ENCODE measurements at places on chromosomes 12 and 14.

DNA sequence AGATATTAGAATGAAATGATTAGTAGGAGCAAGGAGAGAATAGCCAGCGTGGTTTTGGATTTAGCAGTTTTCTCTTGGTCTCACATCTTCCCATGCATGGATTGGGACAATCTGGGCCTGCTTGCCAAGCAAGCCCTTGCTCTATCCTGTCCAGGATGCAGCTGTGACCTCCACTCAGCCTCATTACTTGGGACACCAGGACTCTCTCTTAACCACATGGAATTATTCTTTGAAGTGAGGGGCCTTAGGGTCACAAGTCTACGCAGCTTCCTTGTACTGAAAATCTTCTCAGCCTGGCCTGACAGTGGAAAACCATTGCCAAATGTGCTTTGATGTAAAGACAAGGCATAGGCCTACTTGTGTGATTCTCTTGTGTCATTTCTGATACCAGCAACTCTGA, 28.0 kb upstream of the DCN start:
- DNase-seq: no peak

- no peak for DNase-seq
Measured at GRCh38 chr14:81298911-81299310, 78.2 kb upstream of the GTF2A1 start.

DNA sequence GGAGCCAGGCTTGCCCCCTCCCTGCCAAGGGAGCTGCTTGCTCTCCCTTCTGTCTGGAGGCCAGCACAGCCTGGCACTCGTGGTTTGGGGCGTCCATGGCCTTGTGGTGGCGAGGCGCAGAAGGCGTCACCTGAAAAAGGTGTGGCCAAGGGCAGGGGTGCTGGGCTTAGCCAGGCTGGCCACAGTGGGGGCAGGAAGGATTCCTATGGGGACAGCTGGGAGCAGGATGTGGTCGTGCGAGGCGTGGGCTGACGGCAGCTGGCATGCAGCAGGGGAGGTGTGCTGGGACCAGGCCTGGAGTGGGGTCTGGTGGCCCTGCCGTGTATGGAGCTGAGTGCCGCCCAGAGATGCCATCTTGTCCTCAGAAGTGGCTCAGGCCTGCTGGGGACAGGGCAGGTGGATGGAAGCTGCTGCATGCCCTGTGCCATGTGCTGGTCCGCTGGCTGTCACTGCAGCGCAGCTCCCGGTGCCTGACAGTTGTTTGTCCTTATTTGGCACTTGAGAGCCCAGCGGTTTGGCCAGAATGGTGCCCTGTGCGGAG, 30.0 kb downstream of the SH2B3 start:
- DNase-seq: no peak

DNA sequence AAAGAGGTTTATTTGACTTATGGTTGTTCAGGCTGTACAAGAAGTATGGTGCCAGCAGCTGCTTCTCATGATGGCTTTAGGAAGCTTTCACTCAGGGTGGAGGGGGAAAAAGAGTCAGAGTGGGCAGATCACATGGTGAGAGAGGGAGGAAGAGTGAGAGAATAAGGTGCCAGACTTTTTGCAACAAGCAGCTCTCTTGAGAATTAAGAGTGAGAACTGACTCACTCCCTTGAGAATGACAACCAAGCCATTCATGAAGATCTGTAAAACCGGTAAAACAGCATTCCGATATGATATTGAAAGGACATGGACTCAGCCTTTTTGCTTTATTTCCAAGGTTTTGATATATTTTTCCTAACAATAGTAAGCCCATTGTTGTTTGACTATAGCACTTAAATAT, 501.2 kb downstream of the GALC start:
- DNase-seq: no peak

- no peak for DNase-seq
Measured at GRCh38 chr12:98918176-98918863, 273.2 kb downstream of the APAF1 start.

DNA sequence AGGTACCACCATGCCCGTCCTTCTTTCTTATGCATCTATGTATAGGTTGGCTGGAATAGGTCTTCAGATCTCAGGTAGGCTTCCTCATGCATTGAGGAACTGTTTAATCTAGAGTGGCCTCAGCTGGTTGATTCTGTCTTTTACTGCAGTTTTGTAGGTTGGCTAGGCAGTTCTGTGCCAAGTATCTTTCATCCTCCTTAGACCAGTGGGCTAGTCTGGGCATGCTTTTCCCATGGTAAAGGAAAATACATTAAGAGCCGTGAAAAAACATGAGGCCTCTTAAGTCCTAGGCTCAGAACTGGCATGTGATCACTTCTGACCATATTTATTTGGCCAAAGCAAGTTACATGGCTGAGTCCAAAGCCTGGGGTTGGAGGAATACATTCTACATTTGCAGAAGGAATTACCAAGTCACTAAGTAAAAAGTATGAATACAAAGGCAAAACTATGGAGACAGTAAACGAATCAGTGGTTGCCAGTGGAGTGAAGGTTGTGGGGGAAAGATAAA, 137.3 kb downstream of the WIF1 start:
- DNase-seq: no peak

GRCh38 chr12:55722948-55723347, 2.8 kb downstream of the RDH5 start:
- no peak for DNase-seq

DNA sequence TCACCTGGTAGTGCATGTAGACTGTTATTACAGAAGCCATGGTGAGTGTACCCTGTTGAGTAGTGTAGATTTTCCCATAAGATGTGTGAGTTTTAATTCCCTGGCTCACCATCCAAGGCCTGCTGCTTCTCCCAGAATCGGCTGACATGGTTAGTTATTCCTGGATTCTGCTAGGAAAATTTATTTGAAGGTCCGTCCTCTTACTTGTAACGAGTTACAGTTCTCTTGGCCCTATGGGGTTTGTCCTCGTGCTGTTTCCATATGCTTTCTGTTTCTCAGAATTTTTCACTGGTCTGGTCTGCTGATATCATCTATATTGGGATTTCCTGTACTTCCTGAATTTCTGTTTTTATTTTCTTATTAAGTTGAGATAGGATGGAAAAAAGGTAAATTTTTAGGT, 423.3 kb upstream of the RGS6 start:
- no peak for DNase-seq

- DNase-seq: no peak
Measured at GRCh38 chr12:108645686-108646599, 12.2 kb upstream of the SELPLG start.

GRCh38 chr14:80136358-80136757, 74.9 kb downstream of the DIO2 start:
- no peak for DNase-seq

- no peak for DNase-seq
Measured at GRCh38 chr12:72330301-72330700, 58.1 kb downstream of the TRHDE start.

GRCh38 chr12:72236071-72236705, 36.0 kb upstream of the TRHDE start:
- DNase-seq: no peak

DNA sequence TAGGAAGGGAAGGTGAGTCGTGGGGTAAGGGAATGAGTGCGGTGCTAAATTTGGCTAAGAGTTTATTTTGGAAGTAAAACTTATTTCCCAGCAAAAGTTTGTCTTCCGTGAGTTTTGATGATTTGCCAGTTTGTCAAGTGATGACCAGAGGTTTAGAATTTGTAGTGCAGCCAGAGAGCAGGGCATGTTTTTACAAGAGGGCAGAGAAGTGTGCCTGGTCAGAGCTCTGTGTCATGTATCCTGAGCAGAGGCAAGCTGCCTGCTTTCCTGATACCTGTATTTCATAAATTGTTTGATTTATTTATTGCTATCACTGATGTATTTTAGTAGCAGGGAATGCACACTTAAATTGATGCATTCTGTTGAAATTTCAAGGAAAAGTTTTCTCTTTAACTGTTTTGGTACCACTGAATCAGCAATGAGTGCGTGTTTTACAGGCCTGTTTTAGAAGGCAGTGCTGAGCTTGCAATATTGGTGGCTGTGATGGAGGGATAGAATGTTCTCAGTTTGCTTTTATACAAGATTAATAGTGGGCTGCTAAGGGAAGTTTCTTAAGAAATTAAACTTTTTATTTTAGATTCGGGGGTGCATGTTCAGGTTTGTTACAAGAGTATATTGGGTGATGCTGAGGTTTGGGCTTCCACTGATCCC, 19.7 kb upstream of the RD3L start:
- no peak for DNase-seq

- DNase-seq: no peak
Measured at GRCh38 chr12:29807129-29807528, 23.4 kb upstream of the TMTC1 start.

- no peak for DNase-seq
Measured at GRCh38 chr12:1591543-1591942, 2.8 kb downstream of the FBXL14 start.

GRCh38 chr12:64882687-64883086, 58.2 kb downstream of the TBC1D30 start:
- no peak for DNase-seq

DNA sequence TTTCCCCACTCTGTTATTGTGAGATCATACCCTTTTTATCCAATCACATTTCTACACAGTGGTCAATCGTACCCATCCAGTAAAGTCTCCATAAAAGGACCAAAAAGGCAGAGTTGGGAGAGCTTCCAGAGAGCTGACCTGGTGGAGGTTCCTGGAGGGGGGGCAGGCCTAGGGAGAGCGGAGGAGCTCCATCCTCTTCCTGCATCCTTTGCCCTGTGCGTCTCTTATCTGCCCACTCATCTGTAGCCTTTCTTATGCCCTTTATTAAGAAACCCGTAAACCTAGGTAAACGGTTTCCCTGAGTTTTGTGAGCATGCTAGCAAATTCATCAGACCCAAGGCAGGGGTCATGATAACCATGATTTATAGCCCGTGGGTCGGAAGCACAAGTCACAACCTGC, 26.2 kb downstream of the EVL start:
- no peak for DNase-seq

DNA sequence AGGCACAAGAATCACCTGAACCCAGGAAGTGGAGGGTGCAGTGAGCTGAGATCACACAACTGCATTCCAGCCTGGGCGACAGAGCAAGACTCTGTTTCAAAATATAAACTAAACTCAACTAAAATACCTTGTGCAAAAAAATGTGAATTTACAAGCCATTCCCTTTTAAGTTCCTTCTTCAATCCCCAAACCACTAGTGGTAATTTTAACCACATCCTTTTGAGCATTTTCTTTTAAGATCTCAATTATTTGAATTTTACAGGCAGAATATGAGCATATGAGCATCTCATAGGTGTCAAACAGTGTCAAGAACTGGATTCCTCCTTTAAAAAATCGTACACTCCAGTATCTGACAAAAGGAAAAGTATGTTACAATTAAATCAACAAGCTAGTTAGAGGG, 57.0 kb upstream of the NPFF start:
- no peak for DNase-seq

DNA sequence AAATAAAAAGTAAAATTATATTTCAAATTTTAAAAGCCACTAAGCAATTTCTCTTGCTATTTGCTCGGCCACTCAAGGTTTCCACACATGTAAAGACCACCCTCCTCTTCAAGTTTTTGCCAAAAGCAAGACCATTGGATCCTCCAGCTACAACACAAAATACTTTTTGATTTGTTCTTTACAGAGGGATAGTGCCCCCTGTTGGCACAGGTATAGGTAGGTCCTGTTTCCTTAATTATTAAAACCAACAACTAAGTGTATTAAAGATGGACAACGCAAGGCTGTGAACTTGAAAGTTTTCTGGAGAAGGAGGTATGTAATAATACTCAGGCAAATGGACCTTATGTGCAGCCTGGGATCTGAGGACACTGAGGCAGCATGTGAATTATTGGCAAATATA, 23.8 kb downstream of the ATP6V1D start:
- no peak for DNase-seq

GRCh38 chr12:28759333-28759732, 389.7 kb upstream of the FAR2 start:
- DNase-seq: no peak

DNA sequence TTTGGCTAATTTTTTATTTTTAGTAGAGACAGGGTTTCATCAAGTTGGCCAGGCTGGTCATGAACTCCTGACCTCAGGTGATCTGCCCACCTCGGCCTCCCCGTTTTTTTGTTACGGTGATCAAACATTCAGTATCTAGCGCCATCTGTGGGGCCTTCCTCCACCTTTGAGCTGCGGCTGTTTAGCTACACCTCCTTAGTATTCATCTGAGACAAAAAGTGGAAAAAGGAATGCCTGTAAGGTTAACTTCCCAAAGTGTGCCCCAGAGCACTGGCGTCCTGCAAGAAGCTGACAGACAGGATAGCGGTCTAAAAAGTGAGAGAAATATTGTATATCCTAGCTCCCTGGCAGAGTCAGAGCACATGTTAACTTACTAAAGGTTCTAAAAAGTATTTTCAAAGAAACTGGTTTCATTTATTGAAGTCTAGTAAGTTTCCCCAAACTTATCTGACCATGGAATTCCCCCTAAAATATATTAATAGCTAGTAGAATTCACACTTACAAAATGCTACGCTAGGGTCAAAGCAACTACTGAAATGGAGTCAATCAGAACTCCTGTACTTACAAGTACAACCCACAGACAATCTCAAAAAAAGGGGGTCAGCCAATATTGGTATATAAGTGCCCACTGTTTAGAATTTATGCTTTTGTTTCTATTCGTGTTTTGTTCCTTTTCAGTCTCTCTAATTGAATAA, 59.1 kb downstream of the DUSP16 start:
- no peak for DNase-seq

DNA sequence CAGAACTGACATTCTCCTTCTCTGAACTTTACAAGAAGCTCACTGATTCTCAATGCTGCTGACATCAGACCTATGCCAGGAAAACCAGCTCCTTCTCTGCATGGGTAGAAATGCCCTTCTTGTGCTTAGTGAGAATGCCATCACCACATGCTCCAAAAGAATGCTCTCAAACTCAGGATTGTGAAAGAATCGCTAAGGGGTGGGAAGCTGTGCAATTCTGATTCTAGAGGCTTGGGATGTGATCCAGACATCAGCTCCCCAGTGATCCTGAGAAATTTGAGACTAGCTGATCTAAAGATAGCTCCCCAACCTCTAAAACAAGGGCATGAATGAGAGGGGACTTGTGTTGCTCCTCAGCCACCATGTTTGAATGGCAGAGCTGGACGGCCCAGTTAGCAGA, 113.2 kb downstream of the DPF3 start:
- no peak for DNase-seq

- DNase-seq: no peak
Measured at GRCh38 chr12:114311974-114312373, 94.0 kb downstream of the TBX5 start.

- DNase-seq: no peak
Measured at GRCh38 chr12:118183711-118184110, 47.8 kb downstream of the PEBP1 start.

- DNase-seq: no peak
Measured at GRCh38 chr14:106547735-106548434, 1021.5 kb downstream of the TMEM121 start.

- no peak for DNase-seq
Measured at GRCh38 chr12:58803908-58804307, 116.4 kb downstream of the LRIG3 start.

DNA sequence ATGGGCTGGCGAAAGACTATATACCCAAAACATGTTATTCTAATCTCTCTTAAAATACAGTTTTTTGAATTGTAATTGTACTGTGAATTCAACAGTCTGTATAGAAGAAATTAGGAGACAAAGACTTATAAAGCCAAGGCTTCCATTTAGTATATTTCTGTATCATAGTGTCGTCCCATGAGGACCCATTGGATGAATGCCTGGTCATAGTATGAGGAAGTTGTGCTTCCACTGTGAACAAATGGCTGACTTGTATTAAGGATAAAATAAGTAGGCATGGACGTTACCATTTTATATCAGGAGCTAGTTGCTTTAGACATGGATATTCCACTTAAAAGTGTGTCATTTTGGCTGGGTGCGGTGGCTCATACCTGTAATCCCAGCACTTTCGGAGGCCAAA, 55.9 kb upstream of the NAV3 start:
- DNase-seq: no peak

Data from stimulated activated CD4-positive, alpha-beta T cell treated with anti-CD3 and anti-CD28 coated beads, TNF-alpha, amount 100 ng/mL, for 4 hours (primary cell).